Smooth muscle cell of the brain vasculature (primary cell): ENCODE measurements at places on chromosomes 4 and X.

GRCh38 chr4:38162240-38162784 lies 202.1 kb downstream of the PTTG2 start:
- peak; percentile 80 for DNase-seq

DNA sequence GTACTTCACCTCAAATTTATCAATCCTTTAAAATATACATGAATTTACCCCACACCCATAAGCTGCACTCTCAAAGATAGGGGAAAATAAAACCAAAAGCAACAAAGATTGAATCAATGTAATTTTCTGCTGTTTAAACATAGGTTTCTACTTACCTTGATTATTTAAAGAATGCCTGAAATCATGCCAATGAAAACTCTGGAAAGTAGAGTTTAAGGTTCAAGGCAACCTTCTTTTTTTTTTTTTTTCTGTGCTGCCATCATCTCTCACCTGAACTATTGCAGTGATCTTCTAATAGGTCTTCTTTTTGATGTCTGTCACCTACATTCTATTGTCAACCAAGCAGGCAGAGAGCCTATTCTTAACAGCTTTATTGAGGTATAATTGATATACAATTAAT lies 682.1 kb downstream of the IL1RAPL1 start:
- no peak for DNase-seq

- no peak for DNase-seq
Observed at GRCh38 chr4:84493092-84493850, 5.8 kb downstream of the NKX6-1 start.

GRCh38 chr4:55440786-55441185 lies 45.0 kb downstream of the TMEM165 start:
- DNase-seq, result no peak

DNA sequence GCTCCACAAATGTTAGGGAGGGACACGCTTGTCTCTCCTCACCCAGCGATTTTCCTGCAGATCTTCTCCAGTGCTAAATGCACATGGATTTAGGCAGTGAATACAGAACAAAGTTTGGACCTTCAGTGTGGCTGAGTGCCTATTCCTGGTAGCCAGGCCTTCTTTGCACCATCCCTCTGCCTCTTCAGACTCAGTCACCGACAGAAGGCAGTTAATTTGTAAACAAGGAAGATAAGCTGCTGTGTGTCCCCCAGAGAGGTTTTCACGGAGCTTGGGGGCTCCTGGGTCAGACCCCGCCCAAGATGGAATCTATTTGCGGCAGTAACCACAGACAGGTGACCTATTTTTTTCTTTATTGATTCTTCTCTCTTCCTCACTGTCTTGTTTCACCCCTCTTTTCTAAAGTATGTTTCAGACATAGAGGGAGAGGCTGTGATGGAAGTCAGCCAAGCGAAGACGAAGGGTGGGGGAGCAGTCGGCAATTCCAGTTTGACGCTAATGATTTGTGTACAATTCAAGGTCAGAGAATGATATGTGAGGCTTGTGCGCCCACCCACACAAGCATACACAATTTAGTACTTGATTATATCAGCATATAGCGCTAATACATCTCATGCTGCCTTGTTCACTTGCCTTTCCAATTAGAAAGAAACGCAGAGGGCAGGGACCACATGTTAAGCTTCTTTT lies 200.8 kb downstream of the MGST2 start:
- no peak for DNase-seq

- DNase-seq, result no peak
Observed at GRCh38 chr4:12588582-12588981, 895.6 kb downstream of the RAB28 start.

GRCh38 chrX:8139716-8140115 lies 31.4 kb downstream of the VCX2 start:
- no peak for DNase-seq

GRCh38 chrX:109926743-109927662 lies 75.9 kb upstream of the TMEM164 start:
- no peak for DNase-seq

- no peak for DNase-seq
Observed at GRCh38 chrX:46268412-46268811, 276.8 kb downstream of the ZNF674 start.

DNA sequence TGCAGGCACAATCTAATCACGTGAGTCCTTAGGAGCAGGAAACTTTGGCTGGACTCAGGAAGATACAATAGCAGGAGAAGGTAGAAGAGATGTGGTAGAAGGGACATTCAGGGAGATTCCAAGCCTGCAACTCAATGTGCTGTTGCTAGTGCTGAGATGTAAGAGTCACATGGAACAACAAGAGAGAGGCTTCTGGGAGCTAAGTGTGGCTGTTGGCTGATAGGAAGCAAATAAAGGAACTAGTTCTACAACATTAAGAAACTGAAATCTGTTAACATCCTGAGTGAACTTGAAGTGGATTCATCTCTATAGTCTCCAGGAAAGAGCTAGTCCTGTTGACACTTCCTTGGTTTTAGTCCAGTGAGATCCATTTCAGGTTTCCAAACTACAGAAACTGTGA lies 1207.4 kb downstream of the ADGRL3 start:
- DNase-seq, result no peak

- no peak for DNase-seq
Observed at GRCh38 chr4:22986881-22987280, 294.1 kb downstream of the GBA3 start.

DNA sequence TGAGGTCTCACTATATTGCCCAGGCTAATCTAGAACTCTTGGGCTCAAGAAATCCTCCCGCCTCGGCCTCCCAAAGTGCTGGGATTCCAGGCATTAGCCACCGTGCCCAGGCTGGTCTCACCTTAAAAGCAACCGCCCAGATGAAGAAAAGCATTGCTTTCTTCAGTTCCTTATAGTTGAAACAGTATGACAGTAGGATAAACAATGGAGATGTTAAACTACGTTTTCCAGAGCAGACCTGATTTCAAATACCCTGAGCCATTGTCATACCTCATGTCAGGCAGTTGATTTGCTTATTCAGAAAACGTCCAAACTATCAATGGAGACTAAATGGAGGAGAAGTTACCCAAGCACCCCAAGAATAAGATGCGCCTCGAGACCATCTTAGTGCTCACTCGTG lies 26.3 kb upstream of the TMEM131L start:
- no peak for DNase-seq

GRCh38 chrX:150719621-150720020 lies 26.4 kb downstream of the MTMR1 start:
- no peak for DNase-seq

DNA sequence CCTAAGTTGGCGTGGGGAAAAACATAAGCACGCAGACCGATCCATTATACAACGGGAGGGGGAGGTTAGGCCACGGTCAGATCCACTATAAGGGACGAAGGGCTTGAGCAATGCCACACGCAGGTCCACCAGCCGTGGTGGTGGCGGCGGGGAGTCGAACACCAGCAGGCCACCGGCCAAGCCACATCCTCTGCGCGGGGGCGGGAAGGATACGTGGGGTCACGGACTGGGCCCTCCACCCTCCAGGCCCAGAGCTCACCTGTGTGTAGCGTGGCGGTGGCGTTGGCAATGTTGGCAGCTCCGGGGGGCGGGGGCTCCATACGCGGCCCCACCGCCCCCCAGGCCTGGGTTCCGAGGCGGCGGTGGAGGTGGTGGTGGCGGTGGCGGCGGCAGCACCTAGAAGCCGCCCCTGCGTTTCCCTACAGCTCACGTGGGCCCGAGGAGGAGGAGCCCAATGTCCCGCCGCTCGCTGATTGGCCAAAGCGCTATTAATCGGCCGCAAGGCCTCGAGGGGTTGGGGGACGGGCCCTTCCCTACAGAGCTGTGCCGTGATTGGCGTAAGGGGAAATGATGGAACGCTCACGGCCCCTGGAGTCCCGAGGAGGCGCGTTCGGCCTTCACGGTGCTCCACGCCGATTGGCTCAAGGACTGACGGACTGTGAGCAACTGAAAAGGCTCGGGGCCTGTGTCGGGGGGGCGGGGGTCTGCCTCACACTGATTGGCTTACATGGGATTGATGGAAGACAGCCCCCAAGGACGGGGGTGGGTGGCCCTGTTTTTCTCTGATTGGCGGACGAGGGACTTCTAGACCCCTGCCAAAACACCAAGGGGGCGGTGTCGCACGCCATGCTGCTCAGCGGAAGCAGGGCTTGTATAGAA lies at the start of gene ELK1:
Gene ELK1 (minus strand): TSS at position 400 of the 879 bp plus-strand sequence. CDS start 9,122 bp downstream, outside the sequence.
- peak; percentile 91 for DNase-seq

DNA sequence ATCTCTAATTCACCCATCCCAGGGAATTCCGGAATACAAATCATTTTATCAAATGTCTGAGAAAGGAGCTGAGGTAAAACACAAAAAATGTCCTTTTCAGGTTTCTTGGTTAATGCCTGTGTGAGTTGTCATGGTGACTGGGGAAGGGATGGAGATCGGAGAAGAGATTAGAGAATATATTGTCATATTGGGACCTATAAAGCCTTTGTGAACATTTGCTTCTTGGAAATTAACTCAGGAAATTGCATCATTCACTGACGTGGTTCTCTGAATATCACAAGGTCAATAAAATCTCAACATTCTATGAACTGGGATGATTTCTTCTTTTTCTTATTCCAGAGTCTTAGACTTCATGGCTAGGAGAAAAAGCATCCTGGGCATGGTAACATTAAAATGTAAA lies 174.8 kb upstream of the GLRA2 start:
- DNase-seq, result no peak

DNA sequence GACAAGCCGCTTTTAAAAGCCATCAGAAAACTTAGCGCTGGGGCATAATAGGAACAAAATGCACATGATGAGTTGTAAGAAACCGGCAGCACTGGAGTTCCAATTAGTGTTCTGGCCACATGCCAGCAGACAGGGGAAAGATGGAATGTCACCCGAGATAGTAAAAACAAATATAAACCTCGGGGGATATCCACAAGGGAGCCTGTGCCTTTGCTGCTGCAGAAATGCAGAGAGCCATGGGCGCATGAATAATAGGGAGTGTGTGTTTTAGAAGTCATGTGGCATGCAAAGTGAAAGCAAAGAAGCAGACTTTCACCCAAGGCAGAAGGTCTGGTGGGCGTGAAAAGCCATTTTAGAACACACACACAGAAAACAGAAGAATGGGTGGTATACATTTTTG lies 19.1 kb downstream of the GPRASP3 start:
- no peak for DNase-seq

GRCh38 chr4:119498527-119498926 lies 130.1 kb downstream of the PDE5A start:
- DNase-seq, result peak; percentile 74

DNA sequence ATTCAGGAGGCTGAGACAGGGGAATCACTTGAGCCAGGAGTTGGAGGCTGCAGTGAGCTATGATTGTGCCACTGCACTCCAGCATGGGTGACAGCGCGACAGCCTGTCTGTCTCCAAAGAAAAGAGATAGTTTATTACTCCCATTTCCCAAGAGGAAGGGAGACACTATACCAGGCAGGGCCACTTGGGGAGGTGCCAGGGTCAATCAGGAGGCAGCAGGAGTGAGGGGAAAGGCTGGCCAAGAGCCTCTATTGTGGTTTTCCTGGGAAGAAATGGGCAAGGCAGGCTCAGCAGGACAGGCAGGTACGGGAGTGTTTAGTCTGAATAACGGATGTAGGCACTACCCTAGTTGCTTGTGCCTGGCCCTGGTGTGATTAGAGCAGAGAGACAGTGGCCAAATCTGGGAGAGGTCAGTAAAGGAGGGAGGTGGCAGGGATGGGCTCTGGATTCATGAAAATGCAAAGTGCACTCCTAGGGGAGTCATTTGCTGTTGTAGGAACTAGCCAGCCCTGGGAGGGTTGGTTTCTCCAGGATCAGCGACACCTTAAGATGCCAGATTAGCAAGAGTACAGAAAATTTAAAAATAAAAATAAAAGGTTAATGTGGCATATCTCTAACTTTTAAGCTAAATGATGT lies 20.2 kb upstream of the CDKN2AIP start:
- no peak for DNase-seq

- DNase-seq, result no peak
Observed at GRCh38 chr4:70706516-70706915, 15.2 kb upstream of the RUFY3 start.

GRCh38 chr4:84995386-84995785 lies 28.9 kb upstream of the WDFY3 start:
- no peak for DNase-seq

GRCh38 chrX:34849371-34849770 lies 93.2 kb upstream of the FAM47B start:
- no peak for DNase-seq

DNA sequence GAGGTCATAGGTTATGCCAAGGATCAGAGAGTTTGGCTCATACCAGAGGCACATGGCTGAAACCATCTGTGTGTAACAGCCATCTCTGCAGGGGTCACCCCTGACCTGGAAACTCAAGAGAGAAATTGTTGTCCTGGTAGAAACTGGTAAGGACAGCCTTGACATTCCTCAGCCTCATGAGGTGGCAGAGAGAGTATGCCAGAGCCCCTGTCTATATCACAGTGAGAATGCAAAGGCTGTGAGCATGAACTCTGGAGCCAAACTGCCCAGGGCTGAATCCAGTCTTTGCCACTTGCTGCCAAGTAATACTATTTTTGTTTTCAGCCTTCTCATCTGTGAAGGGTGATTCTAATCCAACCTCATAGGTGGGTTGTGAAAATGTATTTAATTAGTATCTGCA lies 37.1 kb upstream of the CCDC149 start:
- DNase-seq, result no peak

- DNase-seq, result no peak
Observed at GRCh38 chrX:85365370-85365995, 14.0 kb downstream of the POF1B start.

DNA sequence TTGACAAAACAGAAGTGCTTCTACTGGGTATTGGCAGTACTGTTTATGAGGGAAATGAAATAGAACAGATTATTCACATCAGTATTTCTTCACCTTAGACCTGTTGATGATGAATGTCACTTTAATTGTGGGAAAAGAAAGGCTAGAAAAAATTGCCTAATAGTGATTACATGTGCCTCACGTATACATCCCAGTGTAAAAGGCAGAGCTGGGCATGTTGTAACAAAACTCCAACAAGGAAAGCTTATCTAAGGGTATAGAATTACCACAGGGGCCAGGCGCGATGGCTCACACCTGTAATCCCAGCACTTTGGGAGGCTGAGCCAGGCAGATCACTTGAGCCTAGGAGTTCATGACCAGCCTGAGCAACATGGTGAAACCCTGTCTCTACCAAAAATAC lies 4.2 kb downstream of the PGM2 start:
- DNase-seq, result no peak

DNA sequence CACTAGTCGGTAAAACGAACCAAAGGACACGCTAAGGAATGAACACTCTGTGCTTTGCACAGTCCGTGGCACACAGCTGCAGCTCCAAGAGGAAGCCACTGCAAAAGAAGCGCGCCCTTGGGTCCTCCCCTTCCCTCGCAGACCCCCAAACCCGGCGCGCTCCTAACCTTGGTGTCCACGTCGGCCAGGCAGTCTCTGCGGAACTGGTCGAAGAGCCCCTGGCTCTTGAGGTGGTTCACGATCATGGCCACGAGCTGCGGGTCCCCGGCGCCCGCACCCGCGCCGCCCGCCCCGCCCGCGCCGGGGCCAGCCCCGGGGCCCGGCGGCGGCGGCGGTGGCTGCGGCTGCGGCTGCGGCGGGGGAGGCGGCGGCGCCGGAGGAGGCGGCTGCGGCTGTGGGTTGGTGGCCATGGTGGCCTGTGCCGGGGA lies 333 bp downstream of the BOD1L1 start:
- DNase-seq, result no peak

DNA sequence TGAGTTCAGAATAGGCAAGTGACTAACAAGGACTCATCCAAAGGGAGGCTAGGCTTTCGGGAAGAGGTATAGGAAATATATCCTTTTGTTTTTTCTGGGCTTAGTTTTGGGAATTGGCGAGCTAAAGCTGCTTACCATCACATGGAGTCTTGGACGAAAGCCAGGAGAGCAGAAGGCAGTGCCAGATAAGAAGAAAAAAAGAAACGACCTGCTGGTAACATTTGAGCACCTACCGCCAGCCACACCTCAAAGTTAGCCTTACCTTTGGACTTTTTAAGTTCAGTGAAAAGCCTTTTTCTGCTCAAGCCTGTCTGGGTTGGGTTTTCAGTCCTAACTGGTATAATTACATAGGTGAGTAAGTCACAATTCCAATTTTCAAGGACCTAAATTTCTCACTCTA lies 85.1 kb upstream of the LCORL start:
- no peak for DNase-seq
